ENCODE measurements at places on chromosomes 1 and 21.

DNA sequence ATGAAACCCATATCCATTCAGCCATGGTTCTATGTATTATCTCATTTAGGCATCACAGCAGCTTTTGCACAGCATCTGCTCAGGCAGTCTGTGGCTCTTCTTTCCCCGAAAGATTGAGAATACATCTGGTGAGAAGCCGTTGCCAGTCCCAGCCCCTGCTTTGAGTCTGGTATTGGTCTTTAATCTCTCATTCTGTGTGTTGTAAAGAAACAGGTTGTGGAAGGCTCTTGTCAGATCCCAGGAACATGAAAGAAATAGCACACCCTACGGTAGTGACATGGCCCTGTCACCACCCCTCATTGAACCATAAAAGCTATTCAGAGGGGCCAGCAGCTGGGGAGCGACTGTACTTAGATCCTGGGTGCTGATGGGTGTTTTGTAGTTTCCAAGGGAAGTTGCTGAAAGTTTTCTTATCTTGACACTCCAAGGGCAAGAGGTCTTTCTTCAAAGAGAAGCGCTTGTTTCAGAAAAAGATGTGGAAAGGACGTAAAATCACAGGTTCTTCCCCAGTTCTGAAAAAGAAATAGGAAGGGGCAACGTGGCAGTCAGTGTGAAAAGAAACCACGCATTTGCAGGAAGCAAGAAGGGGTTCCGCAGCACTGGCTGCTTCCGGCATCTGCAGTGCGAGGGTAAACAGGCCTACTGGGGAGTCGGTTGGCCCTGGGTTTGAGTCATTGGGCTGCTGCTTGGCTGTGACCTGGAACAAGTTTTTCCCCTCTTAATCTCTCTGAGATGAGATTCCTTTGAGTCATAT is 145.0 kb downstream of the DHRS3 start:
- DNase-seq: no peak

DNA sequence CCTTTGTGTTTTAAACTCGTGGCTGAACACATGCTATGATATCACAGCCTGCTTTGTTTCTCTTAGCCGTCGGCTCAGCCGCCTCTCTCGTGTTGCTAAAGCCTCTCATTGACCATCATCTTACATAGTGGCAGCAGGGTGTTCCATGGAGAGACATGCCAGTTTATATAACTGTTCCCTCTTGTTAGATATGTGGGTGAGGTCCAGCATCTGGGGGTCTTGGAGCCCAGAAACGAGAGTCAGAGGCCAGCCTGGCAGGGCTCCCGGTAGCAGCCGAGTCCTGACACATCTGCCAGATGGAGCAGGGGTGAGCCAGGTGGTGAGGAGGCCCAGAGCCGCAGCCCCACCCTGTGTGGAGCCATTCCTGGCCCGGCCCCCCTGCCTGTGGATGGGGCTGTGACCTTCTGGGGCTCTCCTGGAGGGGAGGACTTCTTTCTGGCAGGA is 11.9 kb downstream of the PODN start:
- no peak for DNase-seq

- DNase-seq: no peak
These were observed 80.6 kb upstream of the HMCN1 start for GRCh38 chr1:185653615-185654014.

GRCh38 chr1:156664767-156665411 is 12.3 kb downstream of the NES start:
- peak; percentile 84 for DNase-seq

GRCh38 chr1:31614414-31615005 is 3.0 kb upstream of the HCRTR1 start:
- DNase-seq: no peak

GRCh38 chr1:211928290-211928801 is 97.8 kb upstream of the LPGAT1 start:
- peak; percentile 48 for DNase-seq

DNA sequence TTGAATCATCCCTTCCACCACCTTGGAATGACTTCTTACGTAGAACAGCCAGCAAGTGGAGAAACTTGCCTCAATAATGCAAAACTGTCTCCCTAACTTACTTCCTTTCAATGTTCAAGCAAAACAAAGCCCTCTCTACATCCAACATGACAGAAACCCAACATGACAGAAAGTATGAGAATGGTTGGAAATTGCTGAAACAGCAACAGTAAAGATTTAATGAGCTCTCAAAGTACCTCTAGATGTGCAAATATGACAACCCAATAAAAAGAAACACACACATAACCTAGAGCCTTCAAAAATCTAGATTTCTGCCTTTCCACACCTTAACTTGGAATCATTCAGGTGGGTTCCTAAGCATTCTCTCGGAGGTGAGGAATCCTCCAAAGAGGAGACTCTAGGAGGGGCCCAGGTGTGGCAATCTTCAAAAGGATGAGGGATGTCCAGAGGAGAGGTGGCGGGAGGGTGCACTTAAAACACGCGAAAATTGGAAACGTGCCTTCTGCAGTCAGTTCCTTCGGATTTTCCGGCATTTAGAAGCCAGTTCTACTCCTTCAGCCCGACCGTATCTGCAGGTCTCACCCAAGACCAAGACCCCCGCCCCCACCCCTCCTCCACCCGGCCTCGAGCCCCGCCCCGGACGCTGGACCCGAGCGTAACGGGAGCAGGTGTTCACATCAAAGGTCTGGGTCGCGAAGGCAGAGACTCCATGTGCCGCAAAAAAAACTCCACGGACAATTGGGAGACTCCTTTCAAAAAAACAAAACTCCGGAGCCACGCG is 996 bp upstream of the MGST3 start:
- peak; percentile 91 for DNase-seq

DNA sequence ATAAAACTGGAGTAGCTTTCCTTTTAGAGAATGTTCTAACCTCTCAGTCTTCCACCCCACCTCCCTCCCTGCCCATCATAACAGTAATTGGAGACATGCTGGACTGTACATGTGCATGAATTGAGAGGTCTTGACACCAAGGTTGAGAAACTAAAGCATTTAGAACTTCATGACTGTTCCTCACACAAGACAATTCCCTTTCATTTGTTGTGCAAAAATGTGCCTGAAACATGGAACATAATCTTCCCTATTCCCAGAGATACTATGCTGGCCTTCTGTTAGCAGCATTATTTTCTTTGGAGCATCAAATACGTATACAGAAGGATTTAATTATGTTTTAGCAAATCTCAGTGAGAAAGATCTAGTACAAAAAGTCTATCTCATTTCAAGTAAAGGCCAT is 97.5 kb upstream of the KCNE2 start:
- DNase-seq: no peak

DNA sequence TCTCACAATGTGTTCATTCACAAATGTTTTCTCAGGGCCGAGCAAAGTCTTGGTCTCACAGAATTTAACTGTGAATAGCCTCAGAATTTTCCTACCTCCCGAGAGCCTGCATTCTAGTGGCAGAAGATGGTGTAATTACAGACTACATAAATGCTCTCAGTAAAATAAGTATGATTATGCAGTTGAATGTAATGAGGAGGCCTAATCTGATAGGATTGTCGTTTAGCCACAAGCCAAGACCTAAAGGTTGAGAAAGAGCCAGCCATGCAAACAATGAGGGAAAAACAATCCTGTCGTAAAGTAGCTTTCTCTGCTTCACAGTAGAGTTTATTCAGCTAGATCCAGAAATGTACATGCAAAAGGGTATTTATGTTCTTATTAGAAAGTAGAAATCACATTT is 607.8 kb upstream of the B3GALT2 start:
- no peak for DNase-seq

DNA sequence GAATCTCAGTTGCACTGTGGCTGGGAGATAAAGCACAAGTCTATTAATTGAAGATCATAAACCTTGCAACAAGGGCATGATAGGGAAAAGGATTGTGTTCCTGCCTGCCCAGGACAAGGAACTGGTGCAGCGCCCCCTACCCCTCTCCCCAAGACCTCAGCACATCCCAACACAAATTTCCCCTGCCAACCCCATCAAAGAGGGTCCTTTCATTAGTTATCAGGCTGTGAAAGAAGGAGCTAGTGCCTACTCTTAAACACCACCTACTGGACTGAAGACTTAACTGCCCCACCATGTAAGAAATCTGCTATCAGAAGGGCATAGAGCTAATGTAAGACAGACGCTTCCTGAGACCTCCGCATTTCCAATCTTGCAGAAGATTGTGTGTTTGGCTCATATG is 372.6 kb downstream of the AGBL4 start:
- peak; percentile 16 for DNase-seq

DNA sequence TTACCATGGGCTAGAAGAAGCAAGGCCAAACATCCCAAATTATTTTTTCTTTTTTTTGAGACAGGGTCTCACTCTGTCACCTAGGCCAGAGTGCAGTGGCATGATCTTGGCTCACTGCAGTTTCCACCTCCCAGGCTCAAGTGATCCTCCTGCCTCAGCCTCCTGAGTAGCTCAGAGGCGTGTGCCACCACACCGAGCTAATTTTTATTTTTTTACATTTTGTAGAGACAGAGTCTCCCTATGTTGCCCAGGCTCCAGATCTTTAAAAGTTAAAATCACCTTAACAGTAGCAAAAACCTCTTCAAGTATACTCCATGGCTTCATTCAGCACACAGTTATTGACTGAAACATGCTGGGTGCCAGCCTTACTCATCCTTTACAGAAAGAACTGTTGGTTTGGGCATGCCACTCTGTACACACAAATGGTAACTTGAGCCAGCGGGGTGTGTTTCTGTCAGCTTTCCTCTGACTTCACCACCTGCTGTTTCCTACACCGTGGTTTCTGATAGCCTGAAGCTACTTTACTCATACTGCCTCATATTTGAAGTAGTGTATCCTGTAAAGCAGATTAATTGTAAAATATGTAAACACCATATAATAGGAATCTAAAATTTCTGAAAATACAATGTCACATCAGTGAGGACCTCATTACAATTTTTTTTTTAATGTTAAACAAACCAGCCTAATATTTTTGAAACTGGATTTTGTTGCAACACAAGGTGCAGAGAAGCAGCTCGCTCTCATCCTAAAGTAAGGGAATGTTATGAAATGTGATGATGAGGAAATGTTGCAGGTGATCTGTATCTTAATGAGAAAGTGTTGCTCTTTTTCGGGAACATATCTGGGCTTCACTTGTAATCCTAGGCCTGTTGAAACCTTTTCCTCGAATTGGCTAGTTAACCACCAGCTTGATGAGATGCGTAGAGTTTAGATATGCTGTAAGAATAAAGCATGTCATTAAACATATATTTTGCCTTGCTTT is 113.9 kb downstream of the ATP5PO start:
- peak; percentile 92 for DNase-seq

DNA sequence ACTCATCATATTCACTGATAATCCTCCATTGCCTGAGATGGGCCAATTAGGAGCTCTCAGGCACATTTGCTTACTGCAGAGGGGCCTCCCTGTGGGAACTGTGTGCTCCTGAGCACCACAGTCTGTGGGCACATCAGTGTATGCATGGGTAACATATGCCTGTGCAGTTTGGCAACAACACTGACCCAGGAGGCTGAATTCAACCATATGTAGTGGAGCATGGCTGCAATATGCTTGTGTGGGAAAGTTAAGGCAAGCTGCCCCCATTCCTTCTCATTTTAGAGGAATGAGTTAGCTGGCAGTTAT is 11.8 kb upstream of the FMOD start:
- DNase-seq: no peak

DNA sequence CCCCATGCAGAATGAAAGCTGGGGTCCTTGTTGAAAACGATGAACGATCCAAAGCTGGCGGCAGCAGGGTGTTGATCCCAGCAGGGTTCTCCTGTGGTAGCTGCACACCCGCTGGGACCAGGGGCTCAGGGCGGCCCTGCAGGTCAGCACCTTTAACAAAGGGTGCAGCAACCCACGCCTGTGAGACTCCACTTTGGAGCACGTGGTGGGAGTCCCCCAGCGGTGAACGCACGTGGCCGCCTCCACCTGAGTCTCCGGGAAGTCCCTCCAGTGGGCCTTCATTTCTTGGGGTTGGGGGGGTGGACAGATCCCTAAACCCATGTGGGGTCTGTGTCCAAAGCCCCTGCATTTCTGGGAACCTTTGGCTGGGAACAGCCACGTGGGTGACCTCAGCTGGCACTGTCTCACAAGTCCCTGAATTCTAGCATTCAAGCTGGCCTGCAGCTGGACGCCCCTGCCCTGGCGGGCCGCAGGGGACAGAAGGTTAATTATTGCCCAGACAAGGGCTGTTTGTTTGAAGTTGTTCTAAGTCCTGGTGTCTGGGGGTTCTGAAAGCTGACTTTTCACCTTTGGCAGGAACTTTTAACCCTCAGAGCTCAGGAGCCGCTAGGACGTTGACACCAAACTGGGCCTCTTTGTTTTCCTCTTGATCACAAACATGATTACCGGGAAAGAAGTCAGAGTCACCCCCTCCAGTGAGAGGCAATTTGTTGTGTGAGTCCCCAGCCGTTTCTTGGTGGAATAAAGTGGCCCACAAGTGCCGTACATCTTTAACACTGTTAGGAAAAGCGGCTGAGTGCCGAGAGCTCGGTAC is 64.5 kb downstream of the COL18A1 start:
- peak; percentile 8 for DNase-seq

DNA sequence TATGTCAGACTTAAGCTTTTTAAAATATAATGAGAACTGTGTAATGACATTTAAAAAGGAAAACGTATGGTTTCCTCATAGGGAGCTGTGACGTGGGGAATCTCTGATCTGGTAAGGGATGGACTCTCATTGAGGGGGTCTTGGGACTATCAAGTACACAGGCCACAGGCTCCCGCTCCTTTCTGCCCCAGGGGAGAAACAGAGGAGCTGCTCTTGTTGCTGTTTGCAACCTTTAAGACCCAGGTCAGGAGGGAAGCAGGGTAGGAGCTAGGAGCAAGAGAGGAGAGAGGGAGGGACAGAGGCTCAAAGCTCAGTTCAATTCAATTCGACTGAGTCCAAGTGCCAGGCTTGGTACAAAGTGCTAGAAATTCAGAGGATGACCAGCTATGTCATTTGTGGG is 185.1 kb upstream of the CSF3R start:
- DNase-seq: no peak

DNA sequence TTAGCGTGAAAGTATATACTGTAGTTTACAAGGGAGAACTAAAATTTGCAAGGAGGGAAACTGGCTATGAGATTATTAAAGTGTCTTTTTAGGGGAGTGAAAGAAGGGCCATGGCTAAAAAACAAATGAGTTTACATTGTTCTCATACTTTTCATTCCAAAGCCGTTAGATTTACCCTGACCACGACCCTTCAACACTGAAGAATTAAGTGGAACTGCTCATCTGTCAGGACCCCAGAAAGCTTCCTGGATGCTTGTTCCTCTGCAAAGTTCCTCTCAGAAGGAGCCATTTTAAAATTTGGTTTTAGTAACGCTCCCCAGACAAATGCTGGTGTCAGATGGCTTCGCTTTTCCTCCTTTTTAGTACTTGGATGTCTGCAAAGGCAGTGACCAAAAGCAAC is 82.7 kb upstream of the ZBTB18 start:
- no peak for DNase-seq

DNA sequence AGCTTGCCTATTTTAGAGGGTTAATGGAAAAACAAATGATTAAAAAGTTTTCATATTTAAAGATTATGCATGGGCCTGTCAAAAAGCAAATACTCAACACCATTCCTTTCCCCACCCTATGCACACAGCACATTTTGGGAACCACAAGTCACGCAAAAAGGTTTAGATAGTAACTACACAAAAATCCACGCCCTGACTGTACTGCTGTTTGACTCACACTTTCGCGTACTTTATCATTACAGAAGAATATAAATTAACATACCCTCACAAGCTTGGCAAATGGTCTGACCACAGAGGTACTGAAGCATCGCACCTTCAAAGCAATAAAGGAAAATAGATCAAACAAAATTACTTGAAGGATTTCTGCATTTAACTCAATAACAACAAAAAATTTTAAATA is 1.4 kb downstream of the ATP5PO start:
- no peak for DNase-seq

- DNase-seq: no peak
These were observed 191.7 kb upstream of the CAMK1G start for GRCh38 chr1:209391792-209392191.
